ENCODE measurements at places on chromosomes 13 and 19.
A peak's percentile ranks its signal among the peaks of the same experiment; 100 is the strongest.

DNA sequence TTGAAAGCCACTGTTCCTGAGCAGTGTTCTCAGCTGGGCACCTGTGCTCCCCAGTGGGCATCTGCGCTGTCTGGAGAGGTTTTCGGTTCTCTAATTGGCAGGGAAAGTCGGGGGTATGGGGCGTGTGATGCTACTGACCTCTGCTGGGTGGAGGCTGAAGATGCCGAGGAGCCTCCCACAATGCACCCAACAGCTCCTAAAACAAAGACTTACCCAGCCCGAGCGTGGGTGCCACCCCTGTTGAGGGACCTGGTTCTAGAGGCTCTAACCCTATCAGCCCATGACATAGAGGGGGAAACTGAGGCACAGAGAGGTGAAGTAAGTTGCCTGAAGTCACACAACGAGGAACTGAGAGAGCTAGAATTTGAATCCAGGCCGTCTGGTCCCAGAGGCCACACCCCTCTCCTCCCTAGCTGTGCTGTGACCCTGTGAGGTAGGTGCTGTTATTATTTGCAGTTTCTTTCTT, 2.3 kb downstream of the SPACA4 start:
- no peak for DNase-seq

GRCh38 chr13:42420304-42420703, 148.4 kb downstream of the AKAP11 start:
- no peak for DNase-seq

- DNase-seq = no peak
Observed at GRCh38 chr19:52270266-52270885, 989 bp downstream of the ZNF766 start.

GRCh38 chr19:2495130-2495641, 19.3 kb downstream of the GADD45B start:
- DNase-seq = peak; percentile 84

Measured in tibial artery (tissue), 4 donors.